ENCODE measurements at places on chromosomes 3 and 15.

GRCh38 chr3:175818811-175819464, 959.8 kb downstream of the NAALADL2 start:
- DNase-seq, result no peak

GRCh38 chr3:100781301-100781700, 72.0 kb downstream of the TFG start:
- no peak for DNase-seq

GRCh38 chr3:155368786-155369185, 75.3 kb upstream of the STRIT1 start:
- no peak for DNase-seq

- no peak for DNase-seq
Measured at GRCh38 chr15:45583731-45584639, 3.2 kb upstream of the BLOC1S6 start.

DNA sequence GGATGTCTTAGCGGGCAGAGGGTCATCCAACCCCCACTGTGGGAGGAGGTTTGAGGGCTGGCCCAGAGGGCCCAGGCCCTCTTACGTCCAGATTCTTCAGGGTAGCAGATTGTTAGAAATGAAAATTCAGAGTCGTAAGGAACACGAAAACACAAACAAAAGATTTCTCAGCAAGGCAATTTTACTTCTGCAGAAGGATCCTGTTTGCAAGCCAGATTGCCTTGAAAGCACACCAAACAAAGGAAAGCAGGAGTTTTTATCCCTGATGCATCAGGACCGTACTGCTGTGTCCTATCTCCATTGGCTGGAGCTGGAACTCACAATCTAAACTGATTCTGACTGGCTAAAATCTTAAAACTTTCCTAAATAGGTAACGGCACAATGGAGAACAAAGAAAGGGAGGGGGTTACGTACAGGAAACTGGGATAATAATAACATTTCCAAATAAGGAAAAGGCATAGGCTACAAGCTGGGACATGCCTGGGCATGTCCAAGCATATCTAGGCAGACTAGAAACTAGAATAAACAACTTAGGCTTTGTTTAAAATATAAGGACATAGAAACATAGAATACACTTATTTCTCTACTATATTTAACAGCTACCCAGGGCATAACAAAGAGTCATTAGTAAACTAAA, 97.3 kb upstream of the C2CD4B start:
- DNase-seq, result no peak

- no peak for DNase-seq
Measured at GRCh38 chr3:114587986-114588385, 294.2 kb downstream of the TIGIT start.

GRCh38 chr15:81209635-81210034, 13.0 kb downstream of the IL16 start:
- DNase-seq, result no peak

- DNase-seq, result no peak
Measured at GRCh38 chr3:147415286-147415685, 6.1 kb downstream of the ZIC1 start.

GRCh38 chr3:83946554-83946953, 1012.2 kb upstream of the CADM2 start:
- no peak for DNase-seq

DNA sequence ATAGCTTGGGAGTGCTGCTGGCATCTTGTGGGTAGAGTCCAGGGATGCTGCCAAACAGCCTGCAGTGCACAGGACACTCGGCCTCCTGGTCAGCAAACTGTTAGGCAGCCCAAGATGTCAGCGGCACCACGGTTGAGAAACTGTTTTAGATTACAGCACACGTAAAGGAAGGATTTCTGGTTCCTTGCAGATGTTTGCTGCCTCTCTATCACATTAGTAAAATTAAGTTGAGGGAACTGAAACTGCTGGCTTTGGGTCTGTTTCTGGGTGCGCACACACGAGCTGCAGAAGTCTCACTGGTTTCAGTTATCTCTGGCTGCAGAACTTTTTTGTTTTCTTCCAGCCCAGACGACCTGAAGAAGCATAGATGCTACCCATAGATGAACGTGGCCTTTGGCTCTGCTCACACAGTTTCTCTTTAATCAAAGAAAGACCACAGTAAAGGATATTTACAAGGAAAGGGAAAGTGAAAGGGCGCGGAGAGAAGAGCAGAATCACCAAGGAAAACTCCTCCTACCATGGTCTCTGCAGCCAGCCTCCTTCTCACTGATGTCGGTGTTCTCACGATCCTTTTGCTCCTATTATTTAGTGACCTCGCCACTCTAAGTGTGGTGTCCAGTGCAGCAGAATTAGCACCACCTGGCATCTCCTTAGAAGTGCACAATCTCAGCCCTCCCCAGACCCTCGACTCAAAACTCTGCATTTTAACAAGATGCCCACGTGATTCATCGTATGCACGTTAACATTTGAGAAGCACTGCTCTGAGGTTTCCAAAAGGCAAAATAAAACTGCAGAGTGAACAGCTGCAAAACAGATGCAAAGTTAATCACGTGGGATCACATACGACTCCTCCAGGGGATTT, 50.6 kb upstream of the AKAP13 start:
- DNase-seq, result no peak

Measured in SHP77 (cell line).